ENCODE measurements at places on chromosomes 1 and 21. TPM values are rescaled to one million over a fixed set of nuclear protein-coding genes. Genes with fewer than 3 reads are reported as not detected.

- no peak overlapping the region for H3K27ac ChIP-seq
- DNase-seq, result no peak
- H3K4me1 ChIP-seq, result no peaks in the 10 kb centered on the region
- H3K27me3 ChIP-seq, result no peaks in the 10 kb centered on the region
- H3K4me3 ChIP-seq, result no peak overlapping the region
- H3K36me3 ChIP-seq, result no peaks in the 10 kb centered on the region
These were observed 310.3 kb downstream of the SIPA1L2 start for GRCh38 chr1:232319518-232320210.

DNA sequence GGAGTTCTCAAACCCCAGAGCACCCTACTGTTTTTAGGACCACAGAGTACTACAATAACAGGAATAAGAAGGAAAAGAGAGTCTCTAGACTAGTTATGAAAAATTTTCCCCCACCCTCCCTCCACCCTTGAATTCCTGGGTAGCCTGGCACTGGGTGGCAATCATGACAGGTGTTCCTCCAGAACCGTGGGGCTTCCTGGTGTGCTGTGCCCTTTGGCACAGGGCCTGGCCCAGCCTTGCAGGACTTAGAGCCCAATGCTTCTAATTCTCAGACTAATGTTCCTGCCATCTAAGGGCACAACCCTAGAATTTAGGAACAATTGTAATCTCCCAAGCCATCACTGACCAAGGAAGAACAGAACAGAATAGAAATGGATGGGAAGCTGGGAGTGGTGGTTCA lies 1.5 kb upstream of the CD160 start:
- DNase-seq, result no peak
- no peak overlapping the region for H3K4me3 ChIP-seq

GRCh38 chr1:53913352-53914033 lies 19.5 kb downstream of the DIO1 start:
- no peak overlapping the region for H3K4me3 ChIP-seq
- no peak overlapping the region for H3K27ac ChIP-seq
- DNase-seq, result no peak
- peaks cover 8% of the 10 kb centered on the region for H3K36me3 ChIP-seq
- H3K4me1 ChIP-seq, result no peaks in the 10 kb centered on the region
- no peaks in the 10 kb centered on the region for H3K27me3 ChIP-seq

GRCh38 chr1:104905322-104905721 lies 1155.6 kb downstream of the AMY1C start:
- H3K36me3 ChIP-seq, result no peaks in the 10 kb centered on the region
- H3K4me1 ChIP-seq, result no peaks in the 10 kb centered on the region
- no peaks in the 10 kb centered on the region for H3K27me3 ChIP-seq
- H3K27ac ChIP-seq, result no peak overlapping the region
- no peak overlapping the region for H3K4me3 ChIP-seq

- DNase-seq, result no peak
- H3K4me3 ChIP-seq, result no peak overlapping the region
- H3K27ac ChIP-seq, result no peak overlapping the region
- no peaks in the 10 kb centered on the region for H3K27me3 ChIP-seq
- no peaks in the 10 kb centered on the region for H3K36me3 ChIP-seq
These were observed 25.3 kb downstream of the PIK3C2B start for GRCh38 chr1:204469304-204469703.

- H3K27ac ChIP-seq, result no peak overlapping the region
- no peaks in the 10 kb centered on the region for H3K4me1 ChIP-seq
- no peak for DNase-seq
- no peak overlapping the region for H3K4me3 ChIP-seq
- no peaks in the 10 kb centered on the region for H3K27me3 ChIP-seq
- H3K36me3 ChIP-seq, result no peaks in the 10 kb centered on the region
These were observed 28.3 kb downstream of the GPR157 start for GRCh38 chr1:9100471-9101043.

DNA sequence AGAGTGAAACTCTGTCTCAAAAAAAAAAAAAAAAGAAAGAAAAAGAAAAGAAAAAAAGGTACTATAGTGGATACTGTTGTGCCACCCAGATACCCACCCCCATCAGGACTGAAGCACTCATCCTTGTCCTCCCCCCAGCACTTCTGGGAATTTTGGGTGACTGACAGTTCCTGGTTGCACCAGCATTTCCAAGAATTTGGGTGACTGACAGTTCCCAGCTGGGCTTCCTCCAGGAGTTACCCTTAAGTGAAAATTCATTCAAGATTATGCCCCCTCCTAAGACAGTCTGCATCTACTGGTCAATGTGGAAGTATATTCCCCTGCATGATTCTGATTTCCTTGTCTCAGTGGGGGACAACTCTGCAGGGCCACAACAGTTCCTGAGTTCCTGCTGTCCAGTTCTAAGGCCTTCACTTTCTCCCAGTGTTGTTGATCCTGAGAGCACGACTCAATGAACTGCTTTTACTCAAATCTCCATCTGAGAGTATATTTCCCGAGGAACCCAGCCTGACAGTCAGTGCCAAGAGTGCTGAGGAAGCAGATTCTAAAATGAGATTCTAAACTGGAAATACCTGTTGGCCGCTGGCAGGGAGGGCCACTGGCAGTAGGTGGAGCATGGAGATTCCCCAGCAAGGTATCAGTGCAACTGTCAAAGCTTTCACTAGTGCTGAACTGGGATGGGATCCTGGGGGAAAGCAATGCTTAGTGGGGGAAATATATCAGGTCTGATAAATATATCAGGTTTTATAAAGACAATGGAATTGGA lies 18.5 kb downstream of the RIIAD1 start:
- no peaks in the 10 kb centered on the region for H3K36me3 ChIP-seq
- H3K27me3 ChIP-seq, result peaks cover 25% of the 10 kb centered on the region
- H3K4me3 ChIP-seq, result 0 out of 2 replicates have a peak overlapping the region, but pooled peaks have one; percentile 7
- no peak for DNase-seq
- no peak overlapping the region for H3K27ac ChIP-seq

GRCh38 chr1:70628973-70629372 lies 217.9 kb downstream of the CTH start:
- H3K4me3 ChIP-seq, result no peak overlapping the region
- H3K27ac ChIP-seq, result no peak overlapping the region
- H3K27me3 ChIP-seq, result no peaks in the 10 kb centered on the region
- no peaks in the 10 kb centered on the region for H3K36me3 ChIP-seq

GRCh38 chr1:47469910-47470309 lies 32.1 kb downstream of the FOXD2 start:
- H3K4me1 ChIP-seq, result no peaks in the 10 kb centered on the region
- H3K36me3 ChIP-seq, result no peaks in the 10 kb centered on the region
- H3K4me3 ChIP-seq, result no peak overlapping the region
- H3K27me3 ChIP-seq, result no peaks in the 10 kb centered on the region
- no peak overlapping the region for H3K27ac ChIP-seq

DNA sequence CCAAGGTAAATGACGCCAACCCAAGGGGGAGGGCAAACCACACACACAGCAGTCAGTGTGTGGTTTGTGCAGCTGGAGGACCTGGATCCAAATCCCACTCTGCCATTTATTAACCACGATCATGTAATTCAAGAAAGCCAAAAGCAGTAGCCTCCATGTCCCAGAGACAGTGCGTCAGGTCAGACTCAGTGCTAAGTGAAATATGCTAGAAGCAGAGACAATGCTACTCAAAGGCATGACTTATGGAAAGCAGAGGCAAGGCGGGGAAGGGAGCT lies 13.6 kb downstream of the TTC39A start:
- H3K4me1 ChIP-seq, result no peaks in the 10 kb centered on the region
- no peaks in the 10 kb centered on the region for H3K27me3 ChIP-seq
- H3K4me3 ChIP-seq, result no peak overlapping the region
- no peak for DNase-seq
- H3K27ac ChIP-seq, result no peak overlapping the region

- no peaks in the 10 kb centered on the region for H3K27me3 ChIP-seq
- DNase-seq, result no peak
- H3K4me1 ChIP-seq, result peaks cover 14% of the 10 kb centered on the region
- H3K4me3 ChIP-seq, result no peak overlapping the region
- H3K27ac ChIP-seq, result peak overlapping the region; percentile 15
These were observed 19.5 kb downstream of the RNF115 start for GRCh38 chr1:145804235-145805045.

- no peaks in the 10 kb centered on the region for H3K36me3 ChIP-seq
- H3K27me3 ChIP-seq, result no peaks in the 10 kb centered on the region
- H3K4me3 ChIP-seq, result no peak overlapping the region
- H3K4me1 ChIP-seq, result no peaks in the 10 kb centered on the region
These were observed 63.6 kb upstream of the TTLL7 start for GRCh38 chr1:84062496-84062895.

DNA sequence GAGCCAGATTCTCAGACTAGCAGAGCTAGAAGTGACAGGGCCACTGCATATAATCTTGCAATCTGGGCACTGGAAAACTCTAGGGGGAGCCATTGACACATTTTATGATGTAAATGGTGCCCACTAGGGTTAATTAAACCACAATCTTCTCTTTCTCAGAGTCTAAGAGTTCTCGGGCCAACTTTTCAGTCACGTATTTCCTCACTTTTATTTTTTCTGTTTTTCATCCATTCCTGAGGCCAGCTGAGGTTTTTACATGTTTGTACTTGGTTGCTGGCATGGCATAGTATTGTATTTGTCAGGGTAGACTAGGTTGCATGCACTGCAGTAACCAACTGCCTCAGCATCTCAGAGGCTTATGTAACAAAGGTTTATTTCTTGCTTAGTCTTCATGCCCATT lies 138.2 kb downstream of the ZNF326 start:
- H3K27ac ChIP-seq, result no peak overlapping the region
- peak; percentile 24 for DNase-seq
- H3K27me3 ChIP-seq, result no peaks in the 10 kb centered on the region
- no peaks in the 10 kb centered on the region for H3K36me3 ChIP-seq

- H3K27me3 ChIP-seq, result no peaks in the 10 kb centered on the region
- no peak for DNase-seq
- H3K27ac ChIP-seq, result no peak overlapping the region
- no peaks in the 10 kb centered on the region for H3K36me3 ChIP-seq
These were observed 53.6 kb upstream of the RUNX1 start for GRCh38 chr21:35102488-35103371.

- H3K4me1 ChIP-seq, result peaks cover 14% of the 10 kb centered on the region
- H3K36me3 ChIP-seq, result no peaks in the 10 kb centered on the region
These were observed 6.2 kb downstream of the C1orf198 start for GRCh38 chr1:230861970-230862595.

- no peak overlapping the region for H3K4me3 ChIP-seq
- peaks cover 45% of the 10 kb centered on the region for H3K4me1 ChIP-seq
- no peak overlapping the region for H3K27ac ChIP-seq
- H3K36me3 ChIP-seq, result no peaks in the 10 kb centered on the region
- no peak for DNase-seq
These were observed 225.8 kb downstream of the PTPRU start for GRCh38 chr1:29462096-29462495.

DNA sequence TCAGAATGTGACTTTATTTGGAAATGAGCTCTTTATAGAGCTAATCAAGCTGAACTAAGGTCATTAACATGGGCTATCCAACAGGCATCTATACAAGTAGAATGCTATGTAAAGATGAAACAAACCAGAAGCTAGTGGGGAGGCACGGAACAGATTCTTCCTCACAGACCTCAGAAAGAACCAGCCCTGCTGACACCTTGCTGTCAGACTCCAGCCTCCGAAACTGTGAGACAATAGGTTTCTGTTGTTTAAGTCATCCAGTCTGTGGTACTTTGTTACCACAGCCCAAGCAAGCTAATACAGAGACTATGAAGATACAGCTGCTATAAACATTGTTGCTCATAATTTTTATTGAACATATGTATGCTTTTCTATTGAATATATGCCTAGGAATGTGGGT lies 406.3 kb upstream of the CHRM3 start:
- no peak overlapping the region for H3K27ac ChIP-seq
- H3K27me3 ChIP-seq, result no peaks in the 10 kb centered on the region
- H3K36me3 ChIP-seq, result no peaks in the 10 kb centered on the region
- peaks cover 6% of the 10 kb centered on the region for H3K4me1 ChIP-seq
- no peak overlapping the region for H3K4me3 ChIP-seq
- DNase-seq, result no peak

GRCh38 chr1:69743146-69743545 lies 175.4 kb downstream of the LRRC7 start:
- no peaks in the 10 kb centered on the region for H3K36me3 ChIP-seq
- no peaks in the 10 kb centered on the region for H3K27me3 ChIP-seq
- no peak overlapping the region for H3K4me3 ChIP-seq
- no peak overlapping the region for H3K27ac ChIP-seq

GRCh38 chr1:52239708-52240001 lies 97.8 kb downstream of the ZFYVE9 start:
- no peaks in the 10 kb centered on the region for H3K4me1 ChIP-seq
- no peak for DNase-seq
- H3K4me3 ChIP-seq, result no peak overlapping the region
- peak overlapping the region; percentile 48 for H3K27ac ChIP-seq
- H3K27me3 ChIP-seq, result no peaks in the 10 kb centered on the region
- no peaks in the 10 kb centered on the region for H3K36me3 ChIP-seq

GRCh38 chr21:34517491-34518245 lies 5.7 kb upstream of the KCNE1 start:
- H3K36me3 ChIP-seq, result peaks cover 38% of the 10 kb centered on the region
- H3K27ac ChIP-seq, result no peak overlapping the region
- no peak overlapping the region for H3K4me3 ChIP-seq
- no peaks in the 10 kb centered on the region for H3K27me3 ChIP-seq
- no peaks in the 10 kb centered on the region for H3K4me1 ChIP-seq

Gene NCDN
- 34.6 TPM for polyA plus RNA-seq

Gene ARMH1
- polyA plus RNA-seq, result 6.6 TPM

Gene RHD
- not detected for polyA plus RNA-seq

Gene LYST
- polyA plus RNA-seq, result 3.9 TPM

Gene VANGL2
- 17.5 TPM for polyA plus RNA-seq

Gene SH2D2A
- not detected for polyA plus RNA-seq

Gene NOTCH2
- 23.3 TPM for polyA plus RNA-seq

Gene RER1
- polyA plus RNA-seq, result 181 TPM

Gene TAS1R1
- polyA plus RNA-seq, result not detected

Gene SPRR4
- not detected for polyA plus RNA-seq

Gene CA6
- polyA plus RNA-seq, result not detected

Data from SK-N-SH (cell line).